ENCODE measurements at places on chromosomes 2 and 18. TPM values are rescaled to one million over a fixed set of nuclear protein-coding genes. Genes with fewer than 3 reads are reported as not detected.

Gene CFAP221
- total RNA-seq, result not detected

DNA sequence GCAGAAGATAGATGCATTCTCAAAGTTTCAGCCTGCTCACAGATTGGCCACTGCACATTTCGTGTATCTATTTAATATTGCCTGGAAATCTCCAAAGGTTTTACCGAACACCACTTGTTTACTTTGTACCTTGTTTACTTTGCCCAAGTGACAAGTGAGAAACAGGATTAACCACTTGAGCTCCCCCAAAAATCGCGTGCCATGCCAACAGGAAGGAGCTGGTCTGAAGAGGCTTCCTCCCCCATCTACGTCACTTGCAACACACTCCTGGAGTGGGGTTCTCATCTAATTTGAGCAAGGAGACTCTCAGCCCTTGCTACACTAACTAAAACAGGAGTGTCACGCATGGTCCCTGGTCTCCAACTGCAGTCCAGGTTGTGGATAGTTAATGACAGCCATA is 212.5 kb upstream of the TMEM200C start:
- H3K27ac ChIP-seq, result no peak overlapping the region
- H3K27me3 ChIP-seq, result no peaks in the 10 kb centered on the region
- no peak for DNase-seq
- H3K4me1 ChIP-seq, result no peaks in the 10 kb centered on the region
- no peak overlapping the region for H3K4me3 ChIP-seq

Gene NEUROD1
- not detected for total RNA-seq

Gene CEBPZ
- 62.4 TPM for total RNA-seq

GRCh38 chr2:180394305-180394704 is 387.2 kb upstream of the CWC22 start:
- no peak overlapping the region for H3K4me3 ChIP-seq
- DNase-seq, result no peak

GRCh38 chr2:172931918-172932520 is 143.6 kb upstream of the MAP3K20 start:
- H3K27me3 ChIP-seq, result no peaks in the 10 kb centered on the region
- no peaks in the 10 kb centered on the region for H3K36me3 ChIP-seq
- peak; percentile 82 for DNase-seq
- H3K4me1 ChIP-seq, result peaks cover 3% of the 10 kb centered on the region

GRCh38 chr2:151841047-151841424 is 12.8 kb upstream of the ARL5A start:
- no peaks in the 10 kb centered on the region for H3K27me3 ChIP-seq
- no peak overlapping the region for H3K4me3 ChIP-seq
- no peaks in the 10 kb centered on the region for H3K36me3 ChIP-seq
- DNase-seq, result no peak
- no peak overlapping the region for H3K27ac ChIP-seq

Measured in fibroblast of lung (primary cell).